Activated T-helper 17 cell treated with anti-CD3 and anti-CD28 coated beads, Interleukin-2, amount 50 U/mL, for 72 hours (primary cell): ENCODE measurements at places on chromosomes 6 and 20. TPM values are rescaled to one million over a fixed set of nuclear protein-coding genes. Genes with fewer than 3 reads are reported as not detected.
A peak's percentile ranks its signal among the peaks of the same experiment; 100 is the strongest.

GRCh38 chr6:128508588-128509296 lies 11.7 kb downstream of the PTPRK start:
- no peak overlapping the region for H3K4me3 ChIP-seq
- no peak for ATAC-seq
- no peaks in the 10 kb centered on the region for H3K36me3 ChIP-seq
- H3K4me1 ChIP-seq = no peaks in the 10 kb centered on the region
- H3K27ac ChIP-seq = no peak overlapping the region

DNA sequence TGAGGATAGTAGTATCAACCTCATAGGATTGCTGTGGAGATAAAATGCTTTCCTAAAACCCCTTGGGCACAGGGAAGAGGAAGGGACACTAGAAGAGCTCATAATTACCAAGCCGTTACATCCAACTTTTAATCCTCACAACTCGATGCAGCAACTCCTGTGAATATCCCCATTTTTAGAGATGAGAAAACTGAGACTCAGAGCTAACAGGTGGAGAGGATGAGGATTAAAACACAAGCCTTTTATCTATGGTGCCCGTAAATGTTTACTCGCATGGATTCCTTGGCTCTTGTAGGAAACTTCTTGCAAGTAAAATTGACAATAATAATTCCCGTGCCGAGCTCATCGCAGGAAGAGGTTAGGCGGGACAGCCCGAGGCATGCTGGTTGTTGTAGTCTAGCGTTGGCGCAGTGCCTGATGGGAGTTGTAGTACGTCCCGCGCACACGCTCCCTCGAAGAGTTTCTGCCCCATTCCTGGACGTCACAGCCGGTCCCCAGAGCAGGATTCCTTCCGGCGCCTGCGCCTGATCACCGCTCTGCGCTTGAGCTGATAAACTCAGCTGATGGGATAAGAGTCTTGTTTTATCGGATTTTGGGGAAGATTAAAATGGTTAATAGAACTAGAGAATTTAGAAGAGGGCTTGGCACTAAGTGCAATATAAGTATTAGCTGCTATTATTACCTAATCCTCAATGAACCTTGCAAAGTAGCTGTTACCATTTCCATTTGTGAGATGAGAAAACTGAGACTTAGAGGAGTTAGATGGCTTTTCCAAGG lies 2.8 kb upstream of the UBE2V1 start:
- no peaks in the 10 kb centered on the region for H3K27me3 ChIP-seq
- peak overlapping the region; percentile 97 for H3K27ac ChIP-seq
- ATAC-seq = peak; percentile 85
- peaks cover 31% of the 10 kb centered on the region for H3K4me1 ChIP-seq

DNA sequence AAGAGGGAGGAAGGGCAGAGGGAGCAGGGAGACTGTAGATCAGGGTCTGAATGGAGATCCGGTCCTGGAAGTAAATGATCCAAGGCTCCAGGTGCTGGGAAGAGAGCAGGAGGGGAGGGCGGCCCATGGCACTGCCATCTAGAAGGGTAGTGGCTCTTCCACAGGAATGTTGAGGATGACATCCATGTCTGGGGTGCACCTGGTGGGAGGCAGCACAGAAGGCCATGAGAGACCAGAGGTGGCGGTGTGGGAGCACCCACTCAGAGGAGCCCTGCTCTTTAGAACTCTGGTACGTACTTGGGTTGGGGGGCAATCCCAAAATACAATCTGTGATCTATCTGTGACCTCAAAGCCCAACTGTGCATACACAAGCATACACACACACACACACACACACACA lies 13.5 kb downstream of the DEFB132 start:
- H3K4me3 ChIP-seq = no peak overlapping the region
- peaks cover 4% of the 10 kb centered on the region for H3K27me3 ChIP-seq
- no peak overlapping the region for H3K27ac ChIP-seq
- peaks cover 3% of the 10 kb centered on the region for H3K36me3 ChIP-seq
- H3K4me1 ChIP-seq = peaks cover 11% of the 10 kb centered on the region

GRCh38 chr20:57103146-57103800 lies 163.2 kb downstream of the BMP7 start:
- peaks cover 22% of the 10 kb centered on the region for H3K27me3 ChIP-seq
- H3K36me3 ChIP-seq = no peaks in the 10 kb centered on the region
- no peak overlapping the region for H3K27ac ChIP-seq

DNA sequence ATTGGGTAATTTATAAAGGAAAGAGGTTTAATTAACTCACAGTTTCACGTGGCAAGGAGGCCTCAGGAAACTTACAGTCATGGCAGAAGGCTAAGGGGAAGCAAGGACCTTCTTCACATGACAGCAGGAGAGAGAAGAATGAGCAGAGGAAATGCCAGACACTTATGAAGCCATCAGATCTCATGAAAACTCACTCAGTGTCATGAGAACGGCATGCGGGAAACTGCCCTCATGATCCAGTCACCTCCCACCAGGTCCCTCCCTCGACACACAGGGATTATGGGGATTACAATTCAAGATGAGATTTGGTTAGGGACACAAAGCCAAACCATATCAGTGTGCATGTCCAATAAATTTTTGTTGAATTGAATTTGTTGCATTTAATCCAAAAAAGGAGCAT lies 52.0 kb downstream of the ECT2L start:
- no peak for ATAC-seq
- H3K4me3 ChIP-seq = no peak overlapping the region
- peaks cover 6% of the 10 kb centered on the region for H3K27me3 ChIP-seq
- no peaks in the 10 kb centered on the region for H3K4me1 ChIP-seq

DNA sequence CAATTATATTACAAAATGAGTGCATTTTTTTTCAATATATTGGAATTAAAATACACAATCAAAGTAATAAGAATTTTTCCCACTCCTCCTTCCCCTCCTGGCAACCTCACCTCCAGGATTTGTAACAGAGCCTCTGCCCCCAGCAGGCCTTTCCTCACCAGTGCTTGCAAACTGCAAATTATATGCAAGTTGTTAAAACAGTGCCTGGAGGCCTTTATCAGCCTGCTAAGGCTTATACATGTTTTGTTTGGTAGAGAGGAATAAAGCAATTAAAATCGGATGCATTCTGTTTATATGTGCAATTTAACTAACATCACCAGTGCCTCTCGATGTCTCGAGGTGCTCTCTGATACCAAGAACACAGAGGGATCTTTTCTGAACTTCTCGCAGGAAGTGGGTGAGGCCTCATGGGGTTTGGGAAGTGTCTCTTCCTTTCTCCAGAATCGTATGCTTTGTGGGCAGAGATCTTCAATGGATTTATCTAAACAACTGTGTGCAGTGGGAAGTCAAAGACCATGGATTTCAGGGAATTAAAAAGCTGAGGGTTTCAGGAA lies 186.8 kb downstream of the CDH26 start:
- peaks cover 7% of the 10 kb centered on the region for H3K27me3 ChIP-seq
- H3K36me3 ChIP-seq = no peaks in the 10 kb centered on the region
- no peak for ATAC-seq
- H3K4me3 ChIP-seq = no peak overlapping the region
- H3K4me1 ChIP-seq = no peaks in the 10 kb centered on the region

Gene PKIB
- 1.1 TPM for total RNA-seq

GRCh38 chr20:37198932-37199660 lies 19.7 kb upstream of the MROH8 start:
- H3K4me3 ChIP-seq = no peak overlapping the region
- H3K27ac ChIP-seq = no peak overlapping the region
- peaks cover 24% of the 10 kb centered on the region for H3K4me1 ChIP-seq
- ATAC-seq = no peak
- H3K36me3 ChIP-seq = peaks cover 95% of the 10 kb centered on the region

DNA sequence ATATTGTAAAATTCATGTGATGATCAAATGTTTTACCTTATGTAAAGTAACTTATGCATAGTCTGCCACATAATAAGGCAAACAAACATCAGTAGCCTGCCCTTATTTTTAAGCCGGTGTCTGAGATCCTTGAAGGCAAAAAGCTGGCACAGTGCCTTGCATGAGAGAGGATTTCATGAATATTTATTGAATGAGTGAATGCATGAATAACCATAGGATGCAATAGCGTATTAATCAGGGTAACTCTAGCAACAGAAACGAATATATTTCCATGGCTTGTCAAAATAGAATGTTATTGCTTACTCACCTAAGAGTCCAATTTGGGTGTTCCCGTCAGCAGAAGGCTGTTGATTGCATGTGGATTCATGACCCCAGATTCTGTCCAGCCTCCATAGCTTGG lies 34.9 kb downstream of the BTBD3 start:
- no peak overlapping the region for H3K4me3 ChIP-seq
- no peaks in the 10 kb centered on the region for H3K27me3 ChIP-seq
- H3K4me1 ChIP-seq = no peaks in the 10 kb centered on the region
- no peak overlapping the region for H3K27ac ChIP-seq
- no peak for ATAC-seq
- H3K36me3 ChIP-seq = no peaks in the 10 kb centered on the region

DNA sequence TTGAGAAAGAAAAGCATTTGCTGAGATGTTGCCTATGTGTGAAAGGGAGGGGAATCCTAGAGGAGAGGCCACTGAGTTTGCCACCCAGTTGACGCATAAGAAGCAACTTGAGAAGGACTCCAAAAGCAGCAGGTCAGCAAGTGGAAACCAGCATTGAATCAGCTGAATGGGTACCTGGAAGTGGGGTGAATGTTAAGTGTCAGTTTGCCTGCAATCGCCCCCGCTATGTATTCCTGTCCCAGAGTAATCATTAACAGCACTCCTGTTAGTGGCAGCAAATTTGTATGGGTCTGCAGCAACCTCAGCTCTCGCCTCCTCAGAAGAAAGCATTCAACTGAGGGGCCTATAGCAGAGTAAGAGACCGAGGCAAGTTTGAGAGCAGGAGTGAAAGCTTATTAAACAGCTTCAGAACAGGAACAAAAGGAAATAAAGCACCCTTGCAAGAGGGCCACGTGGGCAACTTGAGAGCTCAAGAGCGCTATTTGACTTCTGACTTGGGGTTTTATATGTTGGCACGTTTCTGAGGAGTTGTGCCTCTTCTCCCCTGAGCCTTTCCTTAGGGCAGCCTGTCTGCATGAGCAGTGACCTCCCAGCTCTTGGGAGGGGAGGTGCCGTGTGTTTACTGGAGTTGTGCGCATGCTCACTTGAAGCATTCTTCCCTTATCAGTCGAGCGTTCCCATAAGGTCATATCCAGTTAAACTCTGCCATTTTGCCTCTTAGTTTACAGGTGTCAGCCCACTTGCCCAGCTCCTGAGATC lies 122.6 kb upstream of the PHACTR1 start:
- H3K4me3 ChIP-seq = no peak overlapping the region
- H3K36me3 ChIP-seq = no peaks in the 10 kb centered on the region
- H3K27ac ChIP-seq = no peak overlapping the region
- H3K27me3 ChIP-seq = peaks cover 7% of the 10 kb centered on the region

GRCh38 chr6:29762781-29763214 lies 39.6 kb downstream of the HLA-F start:
- H3K27me3 ChIP-seq = peaks cover 22% of the 10 kb centered on the region
- ATAC-seq = no peak
- no peak overlapping the region for H3K4me3 ChIP-seq
- H3K4me1 ChIP-seq = peaks cover 10% of the 10 kb centered on the region
- H3K36me3 ChIP-seq = no peaks in the 10 kb centered on the region
- H3K27ac ChIP-seq = no peak overlapping the region

GRCh38 chr6:125220712-125221111 lies 67.1 kb downstream of the TPD52L1 start:
- no peak overlapping the region for H3K27ac ChIP-seq
- no peaks in the 10 kb centered on the region for H3K36me3 ChIP-seq
- ATAC-seq = no peak
- H3K4me1 ChIP-seq = no peaks in the 10 kb centered on the region
- H3K4me3 ChIP-seq = no peak overlapping the region
- H3K27me3 ChIP-seq = peaks cover 8% of the 10 kb centered on the region

DNA sequence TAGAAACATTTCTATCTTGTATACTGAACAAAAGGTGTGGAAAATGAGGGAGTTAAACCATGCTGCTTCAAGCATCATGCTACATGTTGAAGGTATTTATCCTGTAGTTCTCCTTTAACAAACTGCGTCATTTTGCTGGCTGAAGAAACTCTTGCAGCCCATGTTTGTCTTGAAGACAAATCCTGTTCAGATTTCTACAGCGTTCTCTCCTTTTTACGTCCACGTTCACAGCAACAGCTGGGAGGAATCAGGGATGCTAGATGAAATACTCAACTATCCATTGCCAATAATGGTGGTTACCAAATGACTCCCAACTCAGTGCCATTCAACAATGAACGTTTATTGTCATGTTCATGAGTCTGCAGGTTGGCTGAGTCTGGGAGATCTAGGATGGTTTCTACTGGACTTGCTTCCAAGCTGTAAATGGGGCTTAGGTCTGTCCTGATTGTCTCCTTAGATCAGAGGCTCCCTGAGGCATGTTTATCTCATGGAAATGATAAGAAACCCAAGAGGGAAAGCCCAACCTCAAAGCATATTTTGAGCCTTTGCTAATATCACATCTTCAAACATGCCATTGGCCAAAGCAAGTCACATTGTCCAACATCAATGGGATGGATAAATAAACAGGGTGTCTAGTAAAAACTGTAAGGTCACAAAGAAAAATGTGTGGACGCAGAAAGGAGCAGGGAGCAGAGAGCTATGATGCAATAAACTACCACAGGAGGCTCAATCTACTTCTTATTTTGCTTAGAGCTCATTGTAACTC lies 2.7 kb upstream of the PLCB1 start:
- no peak overlapping the region for H3K27ac ChIP-seq
- ATAC-seq = no peak
- H3K27me3 ChIP-seq = peaks cover 23% of the 10 kb centered on the region
- H3K36me3 ChIP-seq = no peaks in the 10 kb centered on the region
- peaks cover 6% of the 10 kb centered on the region for H3K4me1 ChIP-seq
- no peak overlapping the region for H3K4me3 ChIP-seq

GRCh38 chr6:167396659-167397490 lies 72.0 kb downstream of the TTLL2 start:
- no peak overlapping the region for H3K27ac ChIP-seq
- H3K4me1 ChIP-seq = no peaks in the 10 kb centered on the region
- no peaks in the 10 kb centered on the region for H3K36me3 ChIP-seq
- peaks cover 16% of the 10 kb centered on the region for H3K27me3 ChIP-seq
- no peak for ATAC-seq

DNA sequence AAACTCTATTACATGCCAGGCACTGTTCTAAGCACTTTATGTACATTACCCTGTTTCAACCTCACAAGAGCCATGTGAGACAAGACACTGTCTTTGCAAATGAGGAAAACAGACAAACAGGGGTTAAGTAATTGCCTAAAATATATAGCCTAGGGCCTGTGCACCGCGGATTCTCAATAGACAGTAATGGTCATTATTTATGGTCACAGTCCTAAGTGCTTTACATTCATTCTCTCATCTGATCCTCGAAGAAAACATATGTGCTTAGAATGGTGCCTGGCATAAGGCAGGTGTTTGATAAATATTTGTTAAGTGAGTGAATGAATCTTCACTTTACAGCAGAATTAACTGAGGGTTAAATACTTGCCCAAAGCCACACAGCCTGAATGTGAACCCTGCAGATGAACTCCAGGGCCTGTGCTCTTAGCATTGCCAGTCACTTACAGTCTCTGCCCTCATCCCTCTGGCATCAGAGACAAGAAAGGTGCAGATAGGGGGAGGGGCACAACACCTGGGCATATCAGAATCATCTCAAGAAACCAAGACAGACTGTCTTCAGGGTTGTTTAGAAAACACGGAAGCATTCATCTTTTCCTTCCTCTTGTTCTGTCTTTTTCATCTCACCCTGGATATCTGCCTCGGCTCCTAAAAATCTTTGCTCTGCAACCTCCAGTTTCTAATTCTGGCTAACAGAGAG lies 92.8 kb upstream of the SASH1 start:
- no peak for ATAC-seq
- no peak overlapping the region for H3K27ac ChIP-seq
- no peaks in the 10 kb centered on the region for H3K36me3 ChIP-seq

- H3K36me3 ChIP-seq = no peaks in the 10 kb centered on the region
- no peak for ATAC-seq
- no peak overlapping the region for H3K27ac ChIP-seq
- no peak overlapping the region for H3K4me3 ChIP-seq
- no peaks in the 10 kb centered on the region for H3K4me1 ChIP-seq
Measured at GRCh38 chr6:169577236-169577635, 124.6 kb downstream of the WDR27 start.

Gene OLIG3
- total RNA-seq = 3.5 TPM
